ENCODE measurements at places on chromosomes 11 and 22.
A peak's percentile ranks its signal among the peaks of the same experiment; 100 is the strongest.

- no peak for DNase-seq
- H3K4me1 ChIP-seq = peaks cover 19% of the 10 kb centered on the region
- H3K27ac ChIP-seq = no peak overlapping the region
- peaks cover 20% of the 10 kb centered on the region for H3K36me3 ChIP-seq
- no peaks in the 10 kb centered on the region for H3K27me3 ChIP-seq
These were observed 19.6 kb upstream of the C11orf96 start for GRCh38 chr11:43922744-43923405.

DNA sequence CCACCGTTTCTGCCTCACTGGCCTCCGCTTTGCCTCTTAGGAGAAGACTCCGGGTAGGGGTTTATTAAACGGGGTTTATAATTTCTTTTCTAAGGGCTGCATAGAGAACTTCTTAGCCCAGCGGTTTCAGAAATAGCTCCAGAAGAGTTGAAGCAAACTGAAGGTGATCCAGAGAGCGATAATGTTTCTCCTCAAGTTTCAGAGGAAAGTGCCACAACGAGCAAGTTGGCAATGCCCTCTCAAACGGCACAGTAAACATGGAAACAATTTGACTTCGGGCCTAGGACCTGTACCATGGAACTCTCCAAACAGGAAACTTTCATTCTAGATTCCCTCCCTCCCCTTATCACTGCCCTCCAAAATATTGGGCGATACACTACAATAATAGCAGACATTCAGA lies 1.0 kb downstream of the ADSL start:
- H3K27ac ChIP-seq = peak overlapping the region; percentile 97
- peak overlapping the region; percentile 94 for H3K4me3 ChIP-seq
- H3K36me3 ChIP-seq = peaks cover 13% of the 10 kb centered on the region
- no peaks in the 10 kb centered on the region for H3K27me3 ChIP-seq
- peaks cover 31% of the 10 kb centered on the region for H3K4me1 ChIP-seq

DNA sequence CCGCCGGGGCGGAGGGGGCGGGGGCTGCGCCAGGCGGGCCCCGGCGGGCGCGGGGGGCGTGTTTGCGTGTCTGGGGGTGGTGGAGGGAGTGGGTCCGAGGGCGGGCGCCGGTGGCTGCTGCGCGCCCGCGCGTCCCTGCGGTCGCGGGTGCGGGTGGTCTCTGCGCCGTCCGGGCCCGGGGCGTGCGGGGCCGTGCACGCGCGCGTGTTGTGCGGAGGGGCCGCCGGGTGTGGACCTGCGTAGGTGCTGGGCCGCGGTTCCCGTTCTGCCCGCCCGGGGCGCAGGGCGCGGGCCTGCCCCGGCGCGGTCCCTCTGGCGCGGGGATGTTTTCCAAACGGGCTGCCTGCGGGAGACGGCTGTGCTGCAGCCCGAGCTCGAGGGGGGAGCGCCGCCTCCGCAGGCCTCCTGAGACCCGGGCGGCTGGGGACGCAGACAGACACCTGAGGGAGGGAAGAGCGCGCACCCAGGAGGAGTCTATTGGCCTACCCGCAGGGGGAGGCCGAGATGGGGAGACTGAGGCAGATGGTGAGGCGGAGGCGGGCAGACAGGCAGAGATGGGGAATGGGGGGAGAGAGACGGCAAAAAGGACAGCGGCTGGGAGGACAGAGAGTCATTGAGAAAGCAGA lies 442 bp downstream of the PELI3 start:
- no peak for DNase-seq
- peak overlapping the region; percentile 94 for H3K4me3 ChIP-seq
- peaks cover 7% of the 10 kb centered on the region for H3K36me3 ChIP-seq
- peak overlapping the region; percentile 88 for H3K27ac ChIP-seq

- peak overlapping the region; percentile 88 for H3K27ac ChIP-seq
- H3K4me3 ChIP-seq = peak overlapping the region; percentile 98
- DNase-seq = no peak
- H3K4me1 ChIP-seq = peaks cover 27% of the 10 kb centered on the region
- no peaks in the 10 kb centered on the region for H3K27me3 ChIP-seq
These were observed 1.5 kb downstream of the ZNF143 start for GRCh38 chr11:9462172-9462799.

GRCh38 chr11:72653649-72654048 lies 20.6 kb downstream of the PDE2A start:
- H3K27me3 ChIP-seq = peaks cover 18% of the 10 kb centered on the region
- no peak overlapping the region for H3K27ac ChIP-seq
- H3K4me3 ChIP-seq = no peak overlapping the region
- no peaks in the 10 kb centered on the region for H3K4me1 ChIP-seq

GRCh38 chr22:22833059-22833458 lies 54.6 kb upstream of the IGLL5 start:
- no peak overlapping the region for H3K27ac ChIP-seq
- H3K4me1 ChIP-seq = peaks cover 3% of the 10 kb centered on the region
- no peak overlapping the region for H3K4me3 ChIP-seq
- no peak for DNase-seq
- H3K27me3 ChIP-seq = peaks cover 56% of the 10 kb centered on the region
- H3K36me3 ChIP-seq = no peaks in the 10 kb centered on the region

GRCh38 chr11:86692317-86692716 lies 19.9 kb upstream of the ME3 start:
- no peak overlapping the region for H3K27ac ChIP-seq
- no peaks in the 10 kb centered on the region for H3K36me3 ChIP-seq
- no peak overlapping the region for H3K4me3 ChIP-seq
- peaks cover 19% of the 10 kb centered on the region for H3K4me1 ChIP-seq
- peaks cover 6% of the 10 kb centered on the region for H3K27me3 ChIP-seq

GRCh38 chr11:59069087-59069486 lies 17.0 kb upstream of the GLYATL1B start:
- H3K4me3 ChIP-seq = no peak overlapping the region
- peaks cover 26% of the 10 kb centered on the region for H3K27me3 ChIP-seq
- no peak for DNase-seq
- no peak overlapping the region for H3K27ac ChIP-seq
- no peaks in the 10 kb centered on the region for H3K4me1 ChIP-seq

GRCh38 chr22:42375982-42376381 lies 56.2 kb downstream of the NFAM1 start:
- H3K36me3 ChIP-seq = no peaks in the 10 kb centered on the region
- H3K4me3 ChIP-seq = no peak overlapping the region
- peaks cover 6% of the 10 kb centered on the region for H3K27me3 ChIP-seq
- no peak for DNase-seq

All from activated T-helper 1 cell treated with anti-CD3 and anti-CD28 coated beads, Interleukin-12 subunit alpha, Interleukin-12 subunit beta, Interleukin-2, Interleukin-4 antibody, amounts not matched to agents 30 ng/mL and 10 ng/mL and 1 ng/mL, durations not matched to agents 14 hours and 24 hours and 36 hours (primary cell).